Heart left ventricle (tissue), 16 donors: ENCODE measurements at places on chromosomes 11 and 22. TPM values are rescaled to one million over a fixed set of nuclear protein-coding genes. Genes with fewer than 3 reads are reported as not detected.

SAAL1 gene
- total RNA-seq: 6.9 TPM

GPHA2 gene
- not detected for total RNA-seq

DDIAS gene
- total RNA-seq: not detected

ABTB2 gene
- 9.7 TPM for total RNA-seq

CALCA gene
- total RNA-seq: 4.7 TPM

RNF214 gene
- 31.6 TPM for total RNA-seq

TH gene
- not detected for total RNA-seq

IFITM10 gene
- total RNA-seq: 0.56 TPM

MS4A4E gene
- total RNA-seq: 0.34 TPM

TMEM218 gene
- 5.3 TPM for total RNA-seq

HTR3B gene
- total RNA-seq: not detected

SPON1 gene
- total RNA-seq: 14.7 TPM

TMPRSS13 gene
- 0.16 TPM for total RNA-seq

GRCh38 chr22:44051961-44052360 lies 27.9 kb downstream of the PARVB start:
- no peaks in the 10 kb centered on the region for H3K36me3 ChIP-seq
- no peaks in the 10 kb centered on the region for H3K27me3 ChIP-seq
- H3K4me1 ChIP-seq: peaks cover 56% of the 10 kb centered on the region
- H3K27ac ChIP-seq: no peak overlapping the region
- no peak overlapping the region for H3K4me3 ChIP-seq
- DNase-seq: no peak

DNA sequence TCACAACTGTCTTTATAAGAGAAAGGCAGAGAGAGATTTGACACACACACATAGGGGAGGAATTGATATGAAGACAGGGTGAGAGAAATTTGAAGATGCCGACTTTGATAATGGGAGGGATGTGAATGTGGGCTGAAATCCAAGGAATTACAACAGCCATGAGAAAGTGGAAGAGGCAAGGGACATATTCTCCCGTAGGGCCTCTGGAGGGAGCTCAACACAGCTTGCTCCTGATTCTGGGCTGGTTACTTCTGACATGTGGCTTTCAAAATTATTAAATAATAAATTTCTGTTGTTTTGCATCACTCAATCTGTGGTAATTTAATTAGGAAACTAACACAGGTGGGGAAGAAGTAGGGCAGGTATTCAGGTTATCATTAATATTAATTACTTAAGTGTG lies 282.9 kb downstream of the LUZP2 start:
- no peaks in the 10 kb centered on the region for H3K4me1 ChIP-seq
- DNase-seq: no peak
- H3K27me3 ChIP-seq: no peaks in the 10 kb centered on the region
- no peaks in the 10 kb centered on the region for H3K36me3 ChIP-seq
- no peak overlapping the region for H3K4me3 ChIP-seq
- no peak overlapping the region for H3K27ac ChIP-seq

DNA sequence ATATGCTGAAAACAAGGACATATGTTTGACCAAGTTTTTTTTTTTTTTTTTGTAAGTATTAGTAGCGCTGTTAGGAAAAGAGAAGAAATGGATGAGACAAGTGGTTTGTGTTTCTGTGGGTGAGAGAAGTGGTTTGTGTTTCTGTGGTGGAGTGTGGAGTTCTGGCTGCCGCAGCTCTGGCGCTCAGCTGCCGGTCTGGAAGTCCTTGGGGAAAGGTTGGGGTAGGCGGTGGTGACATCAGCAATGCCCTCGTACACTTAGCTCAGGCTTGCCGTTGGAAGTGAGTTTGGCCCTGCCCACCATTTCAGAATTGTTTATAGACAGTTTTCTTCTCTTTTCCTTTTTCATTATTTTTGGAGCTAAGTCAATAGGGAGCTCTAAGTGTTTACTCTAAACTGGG lies 116.6 kb downstream of the TBC1D22A start:
- no peak overlapping the region for H3K27ac ChIP-seq
- H3K4me3 ChIP-seq: no peak overlapping the region
- peak; percentile 41 for DNase-seq
- H3K4me1 ChIP-seq: no peaks in the 10 kb centered on the region

DNA sequence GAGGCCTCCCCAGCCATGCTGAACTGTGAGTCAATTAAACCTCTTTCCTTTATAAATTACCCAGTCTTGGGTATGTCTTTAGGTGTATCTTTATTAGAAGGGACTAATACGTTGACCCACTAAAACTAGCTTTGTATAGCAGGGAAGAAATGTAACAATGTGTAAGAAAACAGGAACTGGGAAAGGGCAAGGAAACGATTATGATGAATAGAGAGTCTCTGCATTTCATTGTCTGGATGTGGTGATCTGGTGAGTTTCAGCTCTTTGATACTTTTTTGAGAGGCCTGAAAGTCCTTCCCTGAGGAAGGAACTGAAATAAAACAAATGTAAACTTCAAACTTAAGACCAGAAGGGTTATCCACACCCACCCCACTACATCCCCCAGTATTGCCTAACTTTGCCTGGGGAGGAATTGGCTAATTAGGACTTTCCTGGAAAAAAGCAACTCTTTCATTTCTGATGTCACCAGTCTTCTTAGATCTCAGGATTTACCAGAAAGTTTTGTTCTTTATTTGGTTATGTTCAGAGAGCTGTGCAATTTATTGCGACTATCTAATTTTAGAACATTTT lies 119.0 kb downstream of the LDLRAD3 start:
- H3K4me3 ChIP-seq: no peak overlapping the region
- no peaks in the 10 kb centered on the region for H3K36me3 ChIP-seq
- DNase-seq: no peak
- no peak overlapping the region for H3K27ac ChIP-seq
- no peaks in the 10 kb centered on the region for H3K27me3 ChIP-seq
- no peaks in the 10 kb centered on the region for H3K4me1 ChIP-seq

GRCh38 chr11:331358-332060 lies 10.8 kb upstream of the IFITM3 start:
- H3K4me1 ChIP-seq: peaks cover 37% of the 10 kb centered on the region
- H3K36me3 ChIP-seq: no peaks in the 10 kb centered on the region
- no peak overlapping the region for H3K27ac ChIP-seq
- H3K4me3 ChIP-seq: no peak overlapping the region
- H3K27me3 ChIP-seq: no peaks in the 10 kb centered on the region
- DNase-seq: no peak

GRCh38 chr22:37403267-37403960 lies 23.9 kb downstream of the ELFN2 start:
- DNase-seq: no peak
- H3K27me3 ChIP-seq: no peaks in the 10 kb centered on the region
- H3K4me1 ChIP-seq: peaks cover 5% of the 10 kb centered on the region
- no peak overlapping the region for H3K4me3 ChIP-seq
- no peak overlapping the region for H3K27ac ChIP-seq

DNA sequence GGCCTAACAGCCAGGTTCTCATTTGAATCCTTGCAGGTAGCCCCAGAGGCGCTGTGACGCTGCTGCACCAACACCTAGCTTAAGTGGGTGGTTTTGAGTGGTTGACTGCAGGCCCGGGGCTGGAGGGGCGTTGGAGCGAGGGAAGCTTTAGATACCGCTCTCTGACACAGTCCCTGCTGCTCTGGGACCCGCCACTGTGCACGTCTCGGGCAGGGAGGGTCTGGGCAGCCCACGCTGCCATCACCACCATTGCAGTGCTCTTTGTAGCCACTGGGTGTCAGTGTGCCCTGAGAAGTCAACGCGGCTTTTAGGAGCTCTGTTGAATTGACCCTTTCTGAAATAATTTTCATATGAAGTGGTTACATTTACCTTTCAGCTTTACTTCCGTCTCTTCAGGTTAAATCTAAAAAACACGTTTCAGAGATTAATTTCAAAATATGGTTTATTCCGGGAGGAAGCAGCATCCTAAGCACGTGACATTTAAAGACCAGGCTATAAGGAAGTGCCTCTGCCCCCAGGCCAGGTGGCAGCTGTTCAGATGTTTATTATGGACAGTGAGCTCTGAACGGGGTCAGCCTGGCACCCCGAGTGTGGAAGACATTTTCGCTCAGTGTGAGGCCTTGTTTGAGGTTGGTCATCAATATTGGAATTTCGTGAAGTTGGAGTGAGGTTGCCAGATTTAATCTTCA lies 30.9 kb upstream of the PARVB start:
- H3K4me3 ChIP-seq: no peak overlapping the region
- DNase-seq: peak; percentile 73
- H3K36me3 ChIP-seq: peaks cover 81% of the 10 kb centered on the region

DNA sequence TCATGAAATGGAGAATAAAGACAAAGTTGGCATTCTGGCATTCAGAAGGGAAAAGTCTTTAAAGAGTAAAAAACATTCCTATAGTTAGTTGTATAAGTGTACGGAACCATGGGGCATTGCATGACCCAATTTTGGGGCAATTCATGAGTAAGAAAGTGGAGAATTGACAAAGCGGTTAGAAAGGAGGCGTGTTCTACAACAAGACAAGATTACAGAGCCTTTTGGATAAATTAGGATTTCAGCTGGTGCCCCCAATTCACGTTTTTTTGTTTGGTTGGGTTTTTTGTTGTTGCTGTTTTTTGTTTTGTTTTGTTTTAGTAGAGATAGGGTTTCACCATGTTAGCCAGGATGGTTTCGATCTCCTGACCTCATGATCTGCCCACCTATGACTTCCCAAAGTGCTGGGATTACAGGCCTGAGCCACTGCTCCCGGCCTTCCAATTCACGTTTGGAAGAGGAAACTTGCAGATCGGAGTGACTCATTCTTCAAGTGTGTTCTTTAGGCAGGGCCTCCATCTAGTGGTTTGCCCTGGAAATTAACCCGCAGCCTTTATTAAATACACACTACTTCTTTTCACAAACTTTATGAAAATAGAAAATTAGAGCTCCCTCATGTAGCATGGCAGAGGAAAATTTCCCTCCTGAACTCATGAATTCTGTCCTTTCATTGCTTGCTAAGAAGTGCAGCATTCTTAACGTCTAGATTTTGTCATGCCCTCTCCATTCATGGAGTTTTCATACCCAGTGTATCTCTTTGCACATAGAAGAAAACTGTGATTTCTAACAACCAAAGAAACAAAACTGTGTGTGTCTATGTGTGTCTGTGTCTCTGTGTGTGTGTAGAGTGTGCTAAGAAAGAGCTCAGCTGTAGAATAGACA lies 118.1 kb downstream of the BBOX1 start:
- no peak for DNase-seq
- H3K36me3 ChIP-seq: no peaks in the 10 kb centered on the region
- H3K4me3 ChIP-seq: no peak overlapping the region
- no peak overlapping the region for H3K27ac ChIP-seq

DNA sequence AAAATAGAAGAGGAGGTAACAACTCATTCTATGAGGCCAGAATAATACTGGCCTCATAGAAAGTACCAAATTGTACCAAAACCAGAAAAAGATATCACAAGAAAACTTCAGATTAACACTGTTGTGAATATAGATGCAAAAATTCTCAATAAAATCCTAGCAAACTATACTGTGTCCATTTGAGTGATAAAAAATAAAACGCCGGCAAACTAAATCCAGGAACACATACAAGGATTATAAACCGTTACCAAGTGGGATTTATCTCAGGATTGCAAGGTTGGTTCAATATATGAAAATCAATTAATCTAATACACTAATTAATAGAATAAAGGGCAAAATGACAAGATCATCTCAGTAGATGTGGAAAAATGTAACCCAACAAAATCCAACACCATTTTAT lies 23.6 kb upstream of the FBXO3 start:
- no peak overlapping the region for H3K27ac ChIP-seq
- H3K4me1 ChIP-seq: peaks cover 11% of the 10 kb centered on the region
- no peaks in the 10 kb centered on the region for H3K36me3 ChIP-seq
- no peak for DNase-seq
- H3K4me3 ChIP-seq: no peak overlapping the region
- no peaks in the 10 kb centered on the region for H3K27me3 ChIP-seq

DNA sequence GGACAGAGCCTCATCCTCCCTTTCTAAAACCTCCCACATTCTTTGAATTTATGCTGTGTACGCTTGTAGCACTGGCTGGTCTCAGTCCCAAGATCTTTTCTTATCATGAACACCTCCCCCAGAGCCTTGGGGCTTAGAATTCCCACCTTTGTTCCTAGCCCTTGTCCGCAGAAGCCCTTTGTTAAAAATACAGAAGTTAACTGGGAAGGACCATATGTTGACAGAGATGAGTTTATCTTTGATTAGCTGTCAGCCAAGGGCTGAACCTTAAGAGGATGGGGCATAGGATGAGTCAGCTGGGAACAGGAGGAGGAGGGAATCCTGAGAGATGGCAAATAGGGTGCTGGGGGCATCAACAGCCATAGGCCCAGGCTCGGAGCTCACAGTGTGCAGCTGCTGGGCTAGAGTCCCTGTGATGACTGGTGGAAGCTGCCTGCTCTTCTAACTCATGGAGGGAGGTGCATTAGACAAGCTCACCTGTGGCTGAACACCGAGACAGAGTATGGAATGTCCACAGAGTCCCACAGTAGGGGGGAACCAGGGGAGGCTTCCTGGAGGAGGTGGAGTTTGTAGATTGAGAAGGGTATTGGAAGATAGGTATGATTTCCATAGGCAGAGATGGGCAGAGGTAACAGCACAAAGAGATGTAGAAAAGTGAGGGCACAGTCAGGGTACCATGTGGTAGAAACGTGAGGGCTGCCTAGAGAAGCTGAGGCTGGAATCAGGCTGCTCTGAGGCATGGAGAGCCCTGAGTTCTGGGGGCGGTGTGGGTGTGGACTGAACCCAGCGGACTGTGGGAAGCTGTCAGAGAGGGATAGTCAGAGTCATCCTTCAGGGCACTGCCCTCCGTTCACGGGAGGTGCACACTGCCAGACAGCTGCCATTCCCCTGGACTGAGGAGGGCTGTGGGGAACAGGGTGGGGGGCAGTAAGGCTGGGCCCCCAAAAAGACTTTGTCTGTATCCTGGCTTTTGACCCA lies 9.9 kb downstream of the MICAL2 start:
- peaks cover 51% of the 10 kb centered on the region for H3K4me1 ChIP-seq
- DNase-seq: no peak
- H3K36me3 ChIP-seq: no peaks in the 10 kb centered on the region
- H3K4me3 ChIP-seq: no peak overlapping the region
- H3K27ac ChIP-seq: peak overlapping the region; percentile 14

DNA sequence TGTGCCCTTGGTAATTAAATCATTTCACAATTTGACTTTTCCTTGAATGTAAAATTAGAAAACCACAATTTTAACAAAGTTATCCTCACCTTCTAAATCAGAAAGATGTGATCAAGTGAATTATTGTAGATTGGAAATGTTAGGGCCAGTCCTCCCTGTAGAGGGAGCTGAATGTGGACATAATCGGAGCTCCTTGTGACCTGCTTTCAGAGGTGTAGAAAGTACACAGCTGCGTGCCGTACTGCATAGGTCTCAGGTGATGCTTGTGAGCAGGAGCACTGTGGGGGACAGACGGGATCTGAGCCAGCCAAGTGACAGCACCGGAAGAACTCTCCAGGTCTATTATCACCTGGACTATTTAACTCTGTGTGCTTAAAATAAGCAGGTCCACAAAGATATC lies 338.0 kb downstream of the AASDHPPT start:
- H3K4me3 ChIP-seq: no peak overlapping the region
- H3K36me3 ChIP-seq: no peaks in the 10 kb centered on the region
- H3K27ac ChIP-seq: no peak overlapping the region
- H3K4me1 ChIP-seq: no peaks in the 10 kb centered on the region

- no peak overlapping the region for H3K4me3 ChIP-seq
- H3K27ac ChIP-seq: peak overlapping the region; percentile 21
- H3K36me3 ChIP-seq: no peaks in the 10 kb centered on the region
- H3K4me1 ChIP-seq: peaks cover 24% of the 10 kb centered on the region
- DNase-seq: peak; percentile 34
Measured at GRCh38 chr11:74686792-74687191, 44.4 kb downstream of the CHRDL2 start.

GRCh38 chr11:60786811-60787567 lies 1.9 kb downstream of the MS4A10 start:
- peaks cover 7% of the 10 kb centered on the region for H3K4me1 ChIP-seq
- no peaks in the 10 kb centered on the region for H3K27me3 ChIP-seq
- peak; percentile 90 for DNase-seq
- H3K36me3 ChIP-seq: no peaks in the 10 kb centered on the region
- H3K4me3 ChIP-seq: no peak overlapping the region
